Cardiac atrium fibroblast (primary cell): ENCODE measurements at places on chromosomes 13 and 19. TPM values are rescaled to one million over a fixed set of nuclear protein-coding genes. Genes with fewer than 3 reads are reported as not detected.

TTC9B gene
- not detected in 2 replicates for total RNA-seq

KLF5 gene
- 2.1 and 4.3 TPM in 2 replicates for total RNA-seq

RNF17 gene
- 0.32 TPM in 1 of 2 replicates, not detected in the other for total RNA-seq

LGALS4 gene
- total RNA-seq = not detected in 2 replicates

LIN37 gene
- total RNA-seq = 14.3 and 15.7 TPM in 2 replicates

GZMM gene
- total RNA-seq = not detected in 2 replicates

ZNF628 gene
- total RNA-seq = 2.4 and 12.8 TPM in 2 replicates

FCER2 gene
- total RNA-seq = not detected in 2 replicates

CA11 gene
- 1.1 and 3.2 TPM in 2 replicates for total RNA-seq

CABP5 gene
- not detected in 2 replicates for total RNA-seq

TBC1D4 gene
- 4.2 and 15.9 TPM in 2 replicates for total RNA-seq

LGI4 gene
- total RNA-seq = 0.16 TPM in 1 of 2 replicates, not detected in the other
